Heart right ventricle (tissue), 16 donors: ENCODE measurements at places on chromosomes 2 and 18.

DNA sequence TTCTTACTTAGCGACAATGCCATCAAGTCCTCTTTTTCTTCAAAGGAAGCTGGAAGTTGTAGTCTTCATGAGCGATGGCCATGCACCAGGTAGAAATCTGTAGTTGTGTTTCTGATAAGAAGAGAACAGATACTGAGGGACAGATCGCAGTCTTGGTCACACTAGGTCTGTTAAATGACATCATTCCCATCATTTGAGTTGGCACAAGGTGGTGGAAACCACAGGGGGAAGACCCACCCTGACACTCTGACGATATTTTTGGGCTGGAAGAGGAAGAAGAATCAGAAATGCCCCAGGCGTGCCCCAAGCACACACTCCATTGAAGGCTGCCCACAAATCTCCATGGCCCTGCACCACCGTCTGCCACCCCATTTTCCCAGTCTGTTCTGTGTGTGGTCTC is 89.0 kb upstream of the BOD1L2 start:
- DNase-seq, result no peak

DNA sequence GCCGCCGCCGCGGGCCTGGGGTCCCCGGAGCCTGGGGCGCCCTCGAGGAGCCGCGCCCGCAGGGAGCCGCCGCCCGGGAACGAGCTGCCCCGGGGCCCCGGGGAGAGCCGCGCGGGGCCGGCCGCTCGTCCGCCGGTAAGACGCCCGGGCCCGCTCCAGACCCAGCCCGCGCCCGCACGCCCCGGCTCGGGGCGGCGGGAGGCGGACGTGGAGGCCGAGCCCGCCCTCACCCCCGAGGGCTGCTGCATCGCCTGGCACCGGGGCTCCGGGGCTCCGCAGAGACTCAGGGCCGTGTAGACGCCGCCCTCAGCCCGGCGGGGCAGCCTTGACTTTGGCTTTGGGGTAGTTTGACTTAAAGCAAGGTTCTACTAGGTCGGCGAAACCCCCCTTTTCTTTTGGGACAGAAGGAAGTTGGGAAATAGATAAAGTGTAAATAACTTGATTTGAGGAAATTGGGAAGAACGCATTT is 335 bp downstream of the ERFE start:
- DNase-seq, result peak; percentile 3

- DNase-seq, result no peak
Observed at GRCh38 chr2:23238011-23238657, 146.8 kb upstream of the KLHL29 start.

DNA sequence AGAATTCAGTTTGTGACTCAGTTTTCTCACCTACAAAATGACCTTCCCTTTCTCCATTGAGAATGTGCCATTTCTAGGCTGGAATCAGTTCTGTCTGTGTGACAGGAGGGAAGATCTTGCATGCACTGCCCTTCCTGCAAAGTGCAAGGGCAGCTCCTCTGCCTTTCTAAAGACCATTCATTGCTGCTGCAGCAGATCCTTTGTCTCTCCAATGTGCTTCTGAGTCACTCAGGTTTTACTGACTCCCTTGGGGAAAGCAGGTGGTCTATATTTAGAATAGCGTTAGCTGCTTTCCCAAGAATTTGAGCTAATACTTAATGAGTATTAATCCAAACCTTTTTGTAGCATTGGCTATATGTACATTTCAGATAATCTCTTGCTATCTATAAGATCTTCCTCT is 62.5 kb downstream of the DAW1 start:
- no peak for DNase-seq

- DNase-seq, result no peak
Observed at GRCh38 chr18:43917520-43917919, 640.2 kb upstream of the SYT4 start.

GRCh38 chr2:58106896-58107295 is 60.3 kb downstream of the VRK2 start:
- DNase-seq, result no peak

DNA sequence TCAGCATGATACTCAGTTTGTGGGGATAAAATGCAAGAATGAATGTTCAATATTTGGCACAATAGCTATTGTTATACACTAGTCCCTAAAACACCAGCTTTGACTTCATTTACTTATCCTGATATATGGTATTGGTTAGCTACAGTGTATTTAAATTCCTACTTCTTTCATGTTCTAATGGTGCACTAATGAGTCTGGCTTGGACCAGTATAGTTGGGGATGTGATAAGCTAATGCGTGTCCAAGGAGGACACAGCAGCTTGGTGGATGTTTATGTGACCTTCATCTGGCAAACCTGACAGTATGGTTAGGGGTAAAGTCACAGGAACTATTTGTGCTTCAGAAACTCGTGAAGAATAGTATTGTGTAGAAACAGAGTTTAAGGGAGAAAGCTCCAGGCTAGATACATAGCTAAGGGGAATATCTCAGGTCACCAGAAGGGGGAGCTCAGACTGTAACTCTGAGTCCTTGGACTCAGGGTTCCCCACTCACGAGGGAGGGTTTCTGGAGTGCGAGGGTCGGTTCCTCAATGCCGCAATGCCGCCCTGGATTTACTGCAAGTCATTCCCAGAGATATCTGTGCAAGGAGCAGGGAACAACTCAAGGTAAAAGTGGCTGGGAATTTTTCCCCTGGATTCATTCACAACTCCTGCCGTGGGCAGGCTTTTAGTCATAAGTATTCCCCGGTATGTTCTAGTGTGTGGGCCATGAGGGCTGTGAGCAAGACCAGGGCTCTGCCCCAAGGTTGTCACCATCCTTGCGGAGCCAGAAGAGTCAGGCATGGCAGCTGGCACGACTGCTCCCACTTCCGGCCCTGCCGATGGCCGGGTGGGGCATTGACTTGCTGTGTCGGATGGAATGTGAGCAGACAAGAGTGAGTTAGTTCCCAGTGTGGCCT is 14.5 kb downstream of the IL1R2 start:
- no peak for DNase-seq

DNA sequence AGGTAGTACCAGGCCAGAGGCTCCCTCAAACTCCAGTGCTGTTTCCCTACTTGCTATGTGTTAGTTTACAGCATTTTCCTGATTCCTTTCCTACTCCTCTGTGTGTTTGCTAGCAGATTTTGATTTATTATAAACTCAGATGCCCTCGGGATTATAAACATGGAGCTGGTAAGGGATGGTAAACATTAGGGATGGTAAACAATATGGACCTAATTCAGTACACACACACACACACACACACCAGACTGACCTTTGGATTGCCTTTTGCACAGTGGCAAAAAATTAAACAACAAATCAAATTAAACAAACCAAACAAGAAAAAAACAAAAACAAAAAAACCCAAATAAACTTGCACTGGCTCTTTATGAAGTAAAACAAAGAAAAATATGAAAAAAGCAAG is 55.4 kb upstream of the ACVR1 start:
- no peak for DNase-seq

DNA sequence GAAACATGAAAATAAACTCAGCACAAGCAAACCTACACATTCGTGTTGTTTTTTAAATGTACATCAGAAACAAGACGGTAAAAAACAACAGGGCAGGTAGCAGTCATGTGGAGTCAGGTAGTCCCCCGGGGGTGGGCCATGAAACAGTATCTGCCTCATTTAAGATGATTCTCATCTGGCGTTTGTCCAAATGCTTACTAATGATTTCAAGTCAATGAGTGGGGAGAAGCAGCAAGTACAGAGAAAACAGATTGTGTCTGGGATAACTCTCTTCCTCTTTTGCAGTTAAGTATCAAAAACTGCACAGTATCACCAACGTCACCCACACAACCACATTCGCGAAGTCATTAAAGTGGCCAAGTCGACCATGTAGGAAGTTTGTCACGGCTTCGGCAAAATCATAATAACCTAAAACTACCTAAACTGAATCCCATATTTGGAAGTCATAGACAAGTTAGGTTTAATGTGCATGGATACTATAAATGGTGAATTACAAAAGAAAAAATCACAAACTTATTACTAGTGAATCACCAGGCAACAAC is 1.3 kb downstream of the LAPTM4A start:
- DNase-seq, result no peak
